ENCODE measurements at places on chromosomes 2 and 18.

- H3K27me3 ChIP-seq: peaks cover 5% of the 10 kb centered on the region
- no peaks in the 10 kb centered on the region for H3K36me3 ChIP-seq
- H3K4me3 ChIP-seq: no peak overlapping the region
- DNase-seq: no peak
- H3K27ac ChIP-seq: no peak overlapping the region
Measured at GRCh38 chr2:119609337-119609736, 65.1 kb downstream of the CFAP221 start.

DNA sequence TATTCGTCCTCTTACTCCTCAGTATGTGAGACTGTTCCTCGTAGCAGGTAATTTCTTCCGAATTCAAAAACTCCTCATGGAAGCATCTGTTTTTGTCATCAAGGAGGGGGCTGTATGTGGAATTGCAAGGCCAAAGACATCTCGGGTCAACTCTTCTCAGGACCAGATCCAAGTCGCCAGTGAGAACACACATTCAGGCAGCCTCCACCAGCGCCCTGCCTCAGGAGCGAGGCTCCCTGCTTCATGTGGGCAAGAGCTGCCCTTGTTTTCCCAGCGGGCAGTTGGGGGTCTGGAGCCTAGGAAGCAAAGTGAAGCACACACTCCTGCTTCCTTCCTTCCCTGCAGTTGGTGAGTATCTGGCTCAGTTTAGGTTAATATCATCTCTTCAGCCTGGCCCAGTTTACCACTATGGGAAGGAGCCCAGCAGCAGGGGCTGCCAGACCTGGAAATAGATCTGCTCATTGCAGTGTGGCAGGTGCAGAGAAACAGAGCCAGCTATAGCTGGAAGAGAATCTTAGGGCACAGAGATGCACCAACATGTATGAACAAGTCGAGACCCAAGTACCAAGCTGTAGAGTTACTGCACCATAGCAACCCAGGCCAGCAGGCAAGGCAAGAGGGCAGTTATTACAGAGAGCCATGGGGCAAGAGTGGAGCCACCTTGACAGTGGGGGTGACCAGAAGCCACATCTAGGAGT lies 25.3 kb downstream of the TMEM127 start:
- no peaks in the 10 kb centered on the region for H3K27me3 ChIP-seq
- peaks cover 7% of the 10 kb centered on the region for H3K36me3 ChIP-seq
- H3K4me3 ChIP-seq: no peak overlapping the region
- DNase-seq: no peak
- no peak overlapping the region for H3K27ac ChIP-seq

GRCh38 chr2:29763371-29763770 lies 158.0 kb downstream of the ALK start:
- DNase-seq: no peak
- no peaks in the 10 kb centered on the region for H3K36me3 ChIP-seq
- H3K4me1 ChIP-seq: no peaks in the 10 kb centered on the region
- H3K27ac ChIP-seq: no peak overlapping the region
- H3K4me3 ChIP-seq: no peak overlapping the region

GRCh38 chr2:145277922-145278321 lies 758.0 kb upstream of the ZEB2 start:
- no peaks in the 10 kb centered on the region for H3K27me3 ChIP-seq
- H3K4me1 ChIP-seq: no peaks in the 10 kb centered on the region

DNA sequence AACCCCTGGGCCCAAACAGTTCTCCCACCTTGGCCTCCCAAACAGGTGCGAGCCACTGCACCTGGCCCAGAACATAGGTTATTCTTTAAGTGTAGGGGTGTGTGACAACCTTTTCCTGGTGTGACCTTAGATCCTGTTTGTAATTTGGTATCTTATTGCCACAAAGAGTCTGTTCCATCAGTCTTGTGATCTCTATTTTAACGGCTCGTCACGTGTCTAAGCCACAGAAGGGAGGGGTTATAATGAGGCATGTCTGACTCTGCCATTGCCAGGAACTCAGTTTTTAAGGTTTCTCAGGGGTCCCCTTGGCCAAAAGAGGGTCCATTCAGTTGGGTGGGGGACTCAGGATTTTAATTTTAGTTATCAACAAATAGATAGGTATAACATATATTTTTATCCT lies 4.4 kb upstream of the ALS2 start:
- no peaks in the 10 kb centered on the region for H3K36me3 ChIP-seq
- peaks cover 8% of the 10 kb centered on the region for H3K4me1 ChIP-seq
- DNase-seq: no peak
- no peak overlapping the region for H3K4me3 ChIP-seq

DNA sequence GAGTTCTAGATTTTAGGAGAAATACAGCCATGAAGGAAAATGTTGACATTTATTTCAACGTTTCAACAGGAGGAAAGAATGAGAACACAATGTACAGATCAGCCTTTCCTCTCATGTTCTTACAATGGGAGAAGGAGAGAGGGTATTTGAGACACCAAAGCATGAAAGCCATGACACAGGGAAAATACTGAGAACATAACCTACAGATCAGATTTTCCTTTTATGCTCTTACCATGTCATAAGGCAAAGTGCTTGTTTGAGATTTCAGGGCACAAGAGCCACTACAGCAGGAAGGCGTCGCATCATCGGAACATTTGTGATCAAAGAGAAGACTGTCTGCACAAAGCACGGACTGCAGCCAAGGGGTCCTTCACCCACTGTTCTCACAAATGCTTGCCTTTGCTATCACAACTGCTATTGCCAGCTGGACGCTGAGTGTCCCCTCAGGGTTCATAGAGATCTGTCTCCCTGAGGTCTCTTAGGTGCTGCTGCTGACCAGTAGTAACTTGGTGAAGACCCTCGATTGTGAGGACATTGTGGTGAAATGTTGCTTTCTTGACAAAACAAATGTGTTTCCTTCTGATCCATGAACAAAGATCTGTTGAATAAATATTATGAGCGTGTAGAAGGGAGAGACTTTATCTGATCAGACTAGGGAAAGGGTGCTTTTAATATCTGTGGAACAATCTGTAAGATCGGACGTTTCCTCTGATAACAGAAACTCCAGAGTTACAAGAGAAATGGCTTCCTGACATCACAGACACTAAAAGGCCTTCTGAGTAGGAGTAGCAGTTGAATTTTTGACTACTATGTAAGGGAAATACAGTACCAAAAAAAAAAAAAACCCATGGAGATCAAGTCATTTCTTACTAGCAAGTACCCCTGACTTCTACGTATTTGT lies 6.4 kb upstream of the IL1RL1 start:
- no peaks in the 10 kb centered on the region for H3K4me1 ChIP-seq
- no peaks in the 10 kb centered on the region for H3K36me3 ChIP-seq
- no peak overlapping the region for H3K27ac ChIP-seq
- DNase-seq: no peak
- no peaks in the 10 kb centered on the region for H3K27me3 ChIP-seq

GRCh38 chr2:28975671-28976070 lies 5.4 kb upstream of the TOGARAM2 start:
- no peak for DNase-seq
- no peaks in the 10 kb centered on the region for H3K27me3 ChIP-seq
- H3K4me3 ChIP-seq: no peak overlapping the region
- no peaks in the 10 kb centered on the region for H3K36me3 ChIP-seq
- H3K4me1 ChIP-seq: peaks cover 13% of the 10 kb centered on the region
- H3K27ac ChIP-seq: no peak overlapping the region

- H3K36me3 ChIP-seq: no peaks in the 10 kb centered on the region
- peaks cover 4% of the 10 kb centered on the region for H3K4me1 ChIP-seq
- no peak overlapping the region for H3K27ac ChIP-seq
- H3K27me3 ChIP-seq: no peaks in the 10 kb centered on the region
- no peak for DNase-seq
Measured at GRCh38 chr2:101355401-101356054, 31.8 kb downstream of the CREG2 start.

- no peaks in the 10 kb centered on the region for H3K4me1 ChIP-seq
- no peaks in the 10 kb centered on the region for H3K36me3 ChIP-seq
- no peak for DNase-seq
- H3K27ac ChIP-seq: no peak overlapping the region
- no peak overlapping the region for H3K4me3 ChIP-seq
- no peaks in the 10 kb centered on the region for H3K27me3 ChIP-seq
Measured at GRCh38 chr2:25620077-25620476, 53.3 kb downstream of the DTNB start.

DNA sequence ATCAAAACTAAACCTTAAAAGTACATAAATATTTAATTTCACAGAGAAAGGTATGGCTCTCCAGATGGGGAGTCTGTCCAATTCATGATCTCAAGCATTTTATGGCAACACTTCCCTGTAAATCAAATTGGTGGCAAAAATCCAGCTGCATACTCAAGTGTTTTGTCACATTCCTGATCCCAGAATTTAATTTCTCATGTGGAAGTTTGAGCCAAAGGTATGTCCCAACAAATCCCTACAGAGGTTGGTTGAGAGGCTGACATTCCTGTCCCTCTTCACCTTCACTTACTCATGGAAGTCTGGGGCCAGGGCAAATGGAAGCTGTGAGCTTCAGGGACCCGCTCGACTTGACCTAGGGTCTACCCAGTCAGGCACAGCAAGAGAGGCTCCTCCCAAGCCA lies 17.7 kb downstream of the KLF7 start:
- H3K27ac ChIP-seq: no peak overlapping the region

GRCh38 chr2:19911808-19912509 lies 10.2 kb upstream of the TTC32 start:
- peaks cover 5% of the 10 kb centered on the region for H3K36me3 ChIP-seq
- H3K4me3 ChIP-seq: no peak overlapping the region
- no peaks in the 10 kb centered on the region for H3K27me3 ChIP-seq

All from spinal cord (tissue), 10 donors.